ENCODE measurements at places on chromosomes 13 and 19.

GRCh38 chr13:75196147-75196837, 285.7 kb downstream of the TBC1D4 start:
- no peak for DNase-seq

DNA sequence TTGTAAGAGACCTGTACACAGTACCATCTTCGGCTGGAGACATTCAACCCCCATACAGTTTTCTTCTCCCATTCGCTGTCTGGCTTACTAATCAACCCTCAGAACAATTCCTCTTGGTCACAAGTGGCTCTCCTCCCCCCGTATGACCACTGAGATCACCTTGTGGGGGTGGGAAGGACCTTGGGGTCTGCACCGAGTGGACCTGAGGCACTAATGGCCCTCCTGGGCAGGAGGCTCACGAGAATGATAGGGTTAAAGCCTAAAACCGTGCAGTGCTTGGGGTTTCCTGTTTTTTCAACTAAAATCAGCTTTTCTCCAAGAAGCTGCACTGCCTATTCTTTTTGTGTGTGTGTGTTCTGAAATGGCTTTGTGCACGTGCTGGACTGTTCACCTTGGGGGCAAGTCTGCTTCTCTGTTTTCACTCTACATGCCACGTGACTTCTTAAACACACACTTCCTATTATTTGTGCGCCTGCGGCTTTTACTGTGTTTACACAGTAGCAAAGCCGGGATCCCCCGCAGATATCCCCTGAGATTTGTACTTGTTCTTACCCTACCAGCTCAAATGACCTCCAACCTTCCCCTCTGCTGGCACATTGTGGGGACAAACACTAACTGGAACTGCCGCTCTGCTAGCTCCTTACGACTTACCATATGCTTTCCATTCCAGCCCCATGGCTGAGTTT, 12.3 kb downstream of the RBM26 start:
- DNase-seq = no peak

DNA sequence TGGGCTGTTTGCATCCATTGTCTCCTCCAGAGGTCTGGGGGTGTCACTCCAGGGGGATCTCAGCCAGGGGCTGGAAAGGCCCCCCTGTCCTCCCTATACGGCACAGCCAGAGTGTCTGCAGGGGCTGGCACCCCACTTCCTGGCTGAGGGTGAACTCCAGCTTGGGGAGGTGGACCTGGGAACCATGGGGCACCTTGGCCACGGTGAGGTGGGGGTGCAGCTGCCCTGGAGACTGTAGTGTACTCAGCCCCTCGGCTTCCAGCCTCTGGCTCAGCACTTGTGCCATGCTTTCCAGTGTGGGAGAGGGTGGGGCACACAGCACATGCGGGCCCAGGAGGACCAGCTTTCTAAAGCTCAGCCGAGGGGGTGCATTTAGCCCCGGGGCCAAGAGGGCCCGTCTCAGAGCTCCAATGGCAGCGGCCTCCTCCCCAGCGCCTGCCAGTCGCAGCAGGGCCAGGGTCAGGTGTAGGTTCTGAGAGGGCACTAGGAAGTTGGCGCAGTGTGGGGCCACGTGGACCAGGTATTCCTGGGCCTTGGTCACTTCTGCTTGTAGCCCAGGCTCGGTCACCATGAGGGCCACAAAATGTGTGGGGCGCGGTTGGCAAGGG, 1.4 kb downstream of the LENG9 start:
- DNase-seq = no peak

GRCh38 chr19:5398693-5399057, 56.5 kb upstream of the ZNRF4 start:
- DNase-seq = no peak

DNA sequence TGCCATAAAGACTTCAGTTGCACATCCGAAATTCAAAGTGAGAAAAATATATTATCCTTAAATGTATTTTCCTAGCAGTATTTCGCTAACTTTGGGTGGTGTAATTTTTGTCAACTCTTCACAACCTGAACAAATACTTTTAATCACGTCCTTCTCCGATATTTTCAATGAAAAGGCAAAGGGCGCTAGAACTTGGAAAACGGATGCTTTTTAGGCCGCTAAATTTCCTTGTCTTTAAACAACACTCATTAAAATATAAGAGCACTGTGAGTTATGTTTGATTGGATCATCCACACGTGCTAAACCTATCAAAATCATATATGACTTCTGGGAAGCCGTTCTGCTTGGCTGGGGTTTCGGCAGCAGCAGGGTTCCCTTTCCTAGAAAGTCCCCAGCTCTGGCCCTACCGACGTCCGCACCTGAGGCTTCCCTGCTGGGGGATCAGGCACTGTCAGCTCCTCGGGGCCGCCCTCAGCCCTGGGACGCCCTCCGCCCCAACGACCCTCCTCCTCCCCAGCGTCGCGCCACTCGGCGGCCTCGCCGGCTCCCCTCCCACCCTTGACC, 462 bp upstream of the MPHOSPH8 start:
- DNase-seq = no peak

- DNase-seq = no peak
These were observed 104.6 kb downstream of the COL4A2 start for GRCh38 chr13:110411688-110412059.

DNA sequence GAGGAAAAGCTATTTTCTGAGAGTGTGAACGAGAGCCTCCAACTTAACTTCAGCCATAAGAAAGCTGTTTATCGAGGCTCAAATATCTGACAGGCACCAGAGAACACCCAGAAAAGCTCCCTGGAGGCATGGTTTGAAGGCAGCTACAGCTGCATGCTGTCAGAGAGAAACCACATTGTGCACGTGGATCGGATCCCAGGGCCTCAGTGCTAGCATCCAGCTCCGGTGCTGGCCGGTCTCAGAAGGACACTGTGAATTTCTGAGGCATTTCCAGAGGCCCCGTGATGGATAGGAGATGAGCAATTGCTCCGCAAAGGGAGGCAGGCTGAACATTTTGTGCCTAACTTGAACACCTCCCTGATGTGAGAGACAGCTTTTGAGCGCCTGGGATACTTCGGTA, 315.7 kb downstream of the FGF9 start:
- no peak for DNase-seq

- DNase-seq = no peak
These were observed 6.5 kb upstream of the FKRP start for GRCh38 chr19:46739290-46739771.

DNA sequence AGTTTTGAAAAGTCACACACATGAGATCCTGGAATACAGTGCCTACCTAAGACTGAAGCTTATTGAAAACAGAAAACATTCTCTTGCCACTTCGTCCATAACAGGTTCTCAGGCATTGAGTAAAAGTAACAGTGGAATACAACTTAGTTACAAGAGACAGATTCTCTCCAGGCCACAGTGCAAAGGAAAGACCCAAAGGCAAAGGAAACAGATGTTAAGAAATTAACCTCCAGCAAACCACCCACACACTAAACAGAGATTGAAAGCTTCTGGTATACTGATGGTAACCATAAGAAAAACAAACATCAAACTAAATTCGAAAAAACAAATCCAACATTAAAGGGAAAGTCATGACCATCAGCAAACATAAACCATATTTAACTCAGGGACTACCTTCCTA, 914.7 kb downstream of the SLITRK5 start:
- no peak for DNase-seq

DNA sequence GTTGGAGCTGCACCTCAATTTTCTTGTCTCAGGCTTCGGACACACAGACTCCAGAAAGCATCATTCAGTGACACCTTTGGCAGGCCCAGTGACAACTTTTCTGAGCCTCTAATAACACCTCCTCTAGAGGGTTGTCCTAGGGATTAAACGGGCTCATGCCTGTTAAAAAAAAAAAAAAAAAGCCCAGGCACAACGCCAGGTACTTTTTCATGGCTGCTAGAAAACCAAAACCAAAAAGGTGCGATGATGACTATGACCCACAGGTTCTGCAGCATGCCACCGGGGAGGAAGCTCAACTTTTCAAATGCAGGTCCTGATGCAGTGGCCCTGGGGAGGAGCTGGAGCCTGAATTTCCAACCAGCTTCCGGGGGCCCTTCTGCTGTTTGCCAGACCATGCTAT, 184.2 kb downstream of the ABCC4 start:
- DNase-seq = no peak

DNA sequence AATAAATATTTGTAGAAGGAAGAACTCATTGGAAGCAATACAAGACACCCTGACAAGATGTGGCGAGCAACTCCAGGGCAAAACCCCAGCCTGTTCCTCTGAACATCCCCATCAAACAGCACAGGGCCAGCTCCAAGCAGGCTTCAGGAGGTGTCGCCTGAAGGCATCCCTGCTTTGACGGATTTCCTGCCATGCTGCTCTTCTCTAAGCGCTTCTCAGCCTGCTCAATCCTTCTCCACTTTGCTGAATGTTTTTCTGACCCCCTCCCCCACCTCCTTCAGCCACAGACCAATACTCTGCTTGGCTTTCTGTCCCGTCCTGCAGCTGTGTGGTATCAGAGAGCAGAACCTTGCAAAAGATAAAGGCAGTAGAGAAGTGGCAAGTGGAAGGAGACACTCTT, 28.4 kb downstream of the C19orf81 start:
- DNase-seq = no peak

GRCh38 chr13:87953381-87953780, 282.2 kb downstream of the SLITRK5 start:
- DNase-seq = no peak

All from activated CD8-positive, alpha-beta memory T cell treated with anti-CD3 and anti-CD28 coated beads for 48 hours (primary cell).